T follicular helper cell (primary cell): ENCODE measurements at places on chromosomes 6 and 20.

GRCh38 chr6:36844232-36845170 is 5.3 kb upstream of the CPNE5 start:
- DNase-seq = no peak

DNA sequence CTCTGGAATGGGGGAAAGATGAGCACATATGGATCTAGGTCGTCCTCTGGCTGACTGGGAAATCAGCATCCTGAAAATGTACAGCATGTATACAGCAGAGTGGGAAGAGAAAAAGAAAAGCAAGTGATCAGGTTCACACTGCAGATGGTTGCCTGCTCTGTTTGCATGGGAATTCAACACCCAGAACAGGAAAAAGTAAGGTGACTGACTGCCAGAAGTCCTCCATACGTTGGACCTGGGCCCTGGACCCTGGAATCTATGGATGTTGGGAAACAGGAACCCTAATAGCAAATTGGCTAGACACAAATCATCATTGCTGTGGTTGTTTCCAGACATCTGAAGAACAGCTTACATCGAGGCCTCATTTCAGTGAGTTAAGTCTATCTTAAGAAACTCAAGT is 30.3 kb upstream of the TNFAIP3 start:
- no peak for DNase-seq

DNA sequence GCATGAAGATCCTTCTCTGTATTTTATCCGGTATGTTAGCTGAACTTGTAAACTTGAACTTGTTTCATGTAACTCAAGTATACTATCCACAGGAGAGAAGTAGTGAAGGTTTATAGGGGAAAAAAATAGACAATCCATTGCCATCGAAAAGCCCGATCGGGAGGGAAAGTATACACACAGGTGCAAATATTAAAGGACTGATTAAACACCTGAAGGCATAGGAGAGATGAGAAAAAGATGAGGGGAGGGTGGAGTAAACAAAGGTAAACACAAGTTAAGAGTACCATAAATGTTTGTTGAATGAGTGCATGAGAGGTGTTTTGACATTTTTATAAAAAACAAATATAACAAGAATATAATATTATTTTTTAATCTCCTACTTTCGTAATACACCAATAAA is 64.3 kb upstream of the CITED2 start:
- DNase-seq = no peak

DNA sequence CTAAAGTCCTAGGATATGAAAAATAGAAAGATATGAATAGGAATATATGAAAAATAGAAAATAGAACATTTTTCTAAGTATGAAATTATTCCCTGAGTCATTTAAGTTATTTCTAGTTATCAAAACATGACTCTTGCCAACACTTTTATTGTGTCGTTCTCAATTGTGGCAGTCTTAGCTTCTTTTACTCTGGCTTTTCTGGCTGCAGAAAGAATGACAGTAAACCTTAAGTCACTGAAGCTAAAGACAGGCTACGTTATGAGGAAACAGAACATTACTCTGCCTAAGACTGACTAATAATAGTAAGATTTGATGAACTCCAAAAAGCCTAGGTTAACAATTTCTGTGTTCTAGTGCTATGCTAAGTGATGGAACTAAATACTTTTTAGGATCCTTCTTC is 74.6 kb downstream of the AIG1 start:
- no peak for DNase-seq
